ENCODE measurements at places on chromosomes 6 and 20.

GRCh38 chr6:42817907-42818306 lies 36.1 kb downstream of the BICRAL start:
- H3K4me3 ChIP-seq, result no peak overlapping the region
- H3K27me3 ChIP-seq, result no peaks in the 10 kb centered on the region
- H3K27ac ChIP-seq, result no peak overlapping the region
- H3K4me1 ChIP-seq, result peaks cover 41% of the 10 kb centered on the region
- peaks cover 3% of the 10 kb centered on the region for H3K36me3 ChIP-seq
- DNase-seq, result no peak

- H3K4me1 ChIP-seq, result no peaks in the 10 kb centered on the region
- H3K27ac ChIP-seq, result no peak overlapping the region
- no peak overlapping the region for H3K4me3 ChIP-seq
- H3K36me3 ChIP-seq, result no peaks in the 10 kb centered on the region
- no peaks in the 10 kb centered on the region for H3K27me3 ChIP-seq
Measured at GRCh38 chr20:56579301-56579710, 46.3 kb downstream of the FAM209B start.

DNA sequence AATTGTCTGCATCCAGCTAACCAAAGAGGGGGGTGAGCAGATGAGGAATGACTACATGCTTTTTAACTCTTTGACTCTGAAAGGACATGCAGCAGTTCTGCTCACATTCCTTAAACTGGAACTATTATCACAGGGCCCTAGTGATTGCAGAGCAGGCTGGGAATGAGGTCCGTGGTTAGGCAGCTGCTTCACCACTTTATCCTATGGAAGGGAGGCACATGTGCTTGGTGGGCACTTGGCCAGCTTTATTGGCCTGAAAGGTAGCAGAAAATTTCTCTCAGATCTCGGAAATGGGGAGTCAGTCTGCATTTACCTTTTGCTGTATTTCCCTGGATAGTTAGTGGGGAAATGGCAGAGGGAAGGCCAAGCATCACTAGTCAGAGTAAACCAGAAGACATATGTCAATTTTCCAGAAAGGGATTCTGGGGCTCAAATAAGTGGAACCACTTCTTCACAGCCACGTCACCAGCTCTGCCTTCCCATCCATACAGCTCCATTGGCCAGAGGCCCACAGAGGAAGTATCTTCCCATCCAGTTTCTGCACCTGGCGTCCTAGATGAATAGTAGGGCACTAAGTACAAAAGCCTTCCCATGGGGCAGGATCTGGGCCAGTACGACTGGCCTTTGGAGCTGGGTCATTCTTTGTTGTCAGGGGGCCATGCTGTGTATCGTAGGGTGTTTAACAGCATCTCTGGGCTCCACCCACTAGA lies 444.8 kb downstream of the PTPRT start:
- no peaks in the 10 kb centered on the region for H3K36me3 ChIP-seq
- no peaks in the 10 kb centered on the region for H3K4me1 ChIP-seq
- no peak for DNase-seq
- no peak overlapping the region for H3K27ac ChIP-seq
- no peaks in the 10 kb centered on the region for H3K27me3 ChIP-seq

GRCh38 chr20:50294164-50295088 lies 103.8 kb downstream of the CEBPB start:
- H3K27me3 ChIP-seq, result no peaks in the 10 kb centered on the region
- H3K36me3 ChIP-seq, result no peaks in the 10 kb centered on the region
- H3K27ac ChIP-seq, result peak overlapping the region; percentile 82
- no peak overlapping the region for H3K4me3 ChIP-seq
- H3K4me1 ChIP-seq, result no peaks in the 10 kb centered on the region

GRCh38 chr6:106360989-106361430 lies 493 bp downstream of the CRYBG1 start:
- H3K27ac ChIP-seq, result no peak overlapping the region
- no peaks in the 10 kb centered on the region for H3K36me3 ChIP-seq
- no peaks in the 10 kb centered on the region for H3K4me1 ChIP-seq

Measured in tibial nerve (tissue), 4 donors.